ENCODE measurements at places on chromosomes 3 and 15.

DNA sequence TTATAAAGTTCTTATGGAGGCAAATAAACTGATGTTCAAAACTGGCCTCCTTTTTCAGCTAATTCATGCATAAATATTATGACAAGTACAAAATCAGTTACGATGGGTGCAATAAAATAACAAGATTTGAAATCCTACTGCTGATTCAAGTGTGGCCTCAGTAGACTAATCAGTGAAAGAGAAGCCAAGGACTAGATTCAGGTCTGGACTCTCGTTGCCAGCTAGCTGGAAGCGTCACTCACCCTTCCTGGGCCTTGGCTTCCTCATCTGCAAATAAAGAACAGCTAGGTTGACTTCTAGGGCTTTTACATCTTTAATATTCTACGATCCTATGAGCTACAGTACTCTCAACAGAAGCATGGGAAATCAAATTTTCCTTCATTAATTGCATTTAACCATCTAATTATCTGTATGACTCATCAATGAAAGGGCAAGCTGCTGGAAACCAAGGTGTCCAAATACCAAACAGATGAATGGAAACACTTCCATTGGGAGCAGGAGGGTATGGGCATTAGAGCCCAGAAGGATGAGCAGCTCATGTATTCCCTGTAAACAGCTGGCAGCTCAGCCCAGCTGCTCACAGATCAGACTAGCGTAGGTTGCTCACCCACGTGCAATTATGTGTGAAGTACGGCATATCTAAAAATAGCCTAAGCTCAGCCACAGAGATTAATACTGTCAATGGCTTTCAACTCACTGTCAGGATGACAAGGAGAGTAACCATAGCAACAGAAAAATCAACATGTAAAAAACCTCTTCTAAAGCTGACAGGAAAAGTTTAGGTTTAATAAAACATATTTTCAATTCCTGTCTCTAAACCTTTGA is 294.8 kb downstream of the PLCL2 start:
- DNase-seq = peak; percentile 84

DNA sequence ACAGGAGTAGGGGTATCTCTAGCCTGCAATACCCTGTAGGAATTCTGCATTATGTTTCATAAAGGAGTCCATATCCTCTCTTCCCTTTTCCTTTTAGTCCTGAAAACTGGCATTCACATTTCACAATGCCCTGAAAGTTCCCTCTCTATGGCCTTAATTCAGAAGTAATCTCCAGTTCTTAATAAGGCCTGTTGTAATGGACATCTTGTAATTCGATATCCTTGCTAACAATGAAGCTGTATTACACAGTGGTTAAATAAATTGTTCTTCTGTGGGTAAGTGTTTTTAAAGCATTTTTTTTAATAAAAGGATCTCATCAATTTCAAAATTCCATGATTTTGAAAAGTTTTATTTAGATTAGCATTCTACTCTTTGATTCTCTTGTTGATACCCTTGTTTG is 34.3 kb upstream of the NEO1 start:
- DNase-seq = no peak

- DNase-seq = no peak
Observed at GRCh38 chr3:124444075-124444474, 286.2 kb upstream of the UMPS start.

DNA sequence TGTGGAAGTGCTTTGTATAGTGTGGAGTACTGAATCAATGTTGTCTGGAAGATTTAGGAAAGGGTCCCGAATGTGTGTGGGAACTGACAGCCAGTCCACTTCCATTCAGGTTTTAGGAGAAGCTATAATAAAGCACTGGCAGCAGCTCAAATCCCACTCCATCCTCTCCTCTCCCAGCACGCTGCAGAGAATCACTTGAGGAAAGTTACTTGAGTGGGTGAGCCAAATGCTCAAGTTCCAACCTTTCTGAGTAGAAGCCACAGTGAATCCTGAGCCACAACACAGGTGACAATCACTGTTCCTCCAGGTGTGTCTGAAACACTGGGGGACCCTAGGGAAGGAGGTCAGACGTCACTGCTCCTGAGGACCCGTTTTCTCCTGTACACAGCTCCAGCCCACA is 106.5 kb downstream of the TIGIT start:
- no peak for DNase-seq

GRCh38 chr3:39189959-39190269 is 2.5 kb downstream of the XIRP1 start:
- DNase-seq = peak; percentile 74

DNA sequence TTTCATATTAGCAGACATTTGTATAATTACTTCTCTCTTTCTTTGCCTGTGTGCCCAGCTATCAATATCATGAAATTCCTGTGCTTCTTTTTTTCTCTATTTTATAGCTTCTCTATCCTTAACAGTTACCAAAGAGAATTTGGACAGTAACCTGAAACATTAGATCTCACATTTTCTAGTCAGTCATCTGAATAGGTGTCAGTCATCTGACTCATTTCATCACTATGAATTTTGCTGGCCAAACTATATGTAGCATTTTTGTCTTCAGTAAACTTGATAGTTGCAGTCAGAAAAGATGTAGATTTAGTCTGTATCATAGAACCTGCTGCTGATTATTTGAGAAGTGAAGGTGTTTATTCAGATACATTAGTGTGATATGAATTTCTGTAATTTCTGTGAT is 52.6 kb downstream of the HMG20A start:
- DNase-seq = no peak

DNA sequence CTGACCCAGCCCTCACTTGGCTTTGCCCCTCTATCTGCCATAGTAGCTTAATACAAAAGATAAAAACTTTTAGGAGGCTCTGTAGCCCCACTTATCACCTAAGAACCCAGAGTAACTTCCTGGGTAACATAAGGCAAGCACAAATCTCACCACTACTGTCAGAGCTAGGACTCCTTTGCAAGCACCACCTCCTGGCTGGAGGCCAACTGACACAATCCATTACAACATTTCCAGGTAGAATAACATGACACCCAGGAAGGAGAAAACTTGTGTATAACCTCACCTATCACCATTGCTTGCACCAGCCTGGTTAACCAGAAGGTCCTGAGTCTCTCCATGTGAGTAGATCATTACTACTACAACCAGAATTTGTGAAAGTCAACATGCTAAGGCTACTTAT is 230.0 kb downstream of the TUSC7 start:
- DNase-seq = no peak

DNA sequence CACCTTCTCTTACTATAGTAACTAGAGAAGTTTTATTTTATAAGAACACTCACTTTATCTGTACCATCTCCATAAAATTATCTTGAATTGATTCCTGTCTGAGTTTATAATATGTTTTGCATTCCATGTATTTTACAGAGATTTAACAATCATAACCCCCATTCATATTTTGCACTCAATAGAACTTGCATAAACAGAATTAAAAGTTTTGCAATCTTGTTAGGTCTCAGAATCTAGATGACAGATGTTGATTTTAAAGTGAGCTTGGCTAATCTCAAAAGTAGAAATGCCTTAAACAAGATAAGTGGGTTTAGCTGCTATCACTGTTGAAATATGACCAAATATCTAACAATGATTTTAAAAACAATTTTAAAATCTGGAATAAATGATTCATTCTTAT is 107.9 kb upstream of the EPHA6 start:
- no peak for DNase-seq

- DNase-seq = no peak
Observed at GRCh38 chr3:125281381-125281780, 68.8 kb upstream of the SLC12A8 start.

GRCh38 chr15:35481992-35482391 is 64.0 kb downstream of the DPH6 start:
- DNase-seq = peak; percentile 48

DNA sequence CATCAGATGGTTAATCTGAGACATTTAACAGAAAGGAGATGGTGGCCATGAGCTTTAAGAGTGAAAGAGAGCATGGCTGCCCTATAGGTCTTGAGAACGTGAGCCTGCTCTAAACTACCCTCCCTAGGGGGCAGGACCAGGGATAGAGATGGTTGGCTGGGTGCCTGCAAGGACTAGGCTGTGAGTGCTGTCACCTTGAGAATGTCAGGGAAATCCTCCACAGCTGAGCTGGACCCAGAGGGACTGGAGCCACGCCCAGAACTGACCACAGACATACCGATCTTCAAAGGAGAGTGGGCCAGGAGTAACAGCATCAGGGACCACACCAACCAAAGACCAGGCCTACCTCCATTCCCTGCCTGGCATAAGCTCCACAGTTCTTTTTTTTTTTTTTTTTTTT is 53.6 kb upstream of the UBE2E1 start:
- DNase-seq = no peak

DNA sequence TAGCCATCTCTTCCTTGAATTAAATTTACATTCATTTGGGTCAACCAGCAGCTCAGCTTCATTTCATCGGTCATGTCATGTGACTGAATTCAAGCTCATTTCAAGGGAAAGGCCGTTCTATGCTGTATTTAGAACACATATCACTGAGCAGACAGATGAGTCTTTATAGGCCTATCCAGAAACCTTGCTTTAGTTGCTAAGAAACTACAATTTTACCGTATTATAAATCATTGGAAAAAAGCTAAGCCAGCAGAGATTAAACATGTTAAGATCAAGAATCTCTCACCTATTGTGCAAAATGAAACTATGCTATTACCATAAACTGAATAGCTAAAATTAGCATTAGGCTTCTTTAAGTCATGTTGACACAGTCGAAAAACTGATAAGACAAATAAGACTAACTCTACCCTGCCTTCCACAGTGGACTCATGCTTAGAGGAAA is 2.2 kb downstream of the NPTN start:
- peak; percentile 30 for DNase-seq

- DNase-seq = no peak
Observed at GRCh38 chr15:82056958-82057823, 11.4 kb upstream of the MEX3B start.

- DNase-seq = peak; percentile 94
Observed at GRCh38 chr3:141308588-141309218, 59.6 kb upstream of the ZBTB38 start.

- DNase-seq = no peak
Observed at GRCh38 chr3:132435224-132435910, 18.1 kb downstream of the DNAJC13 start.

DNA sequence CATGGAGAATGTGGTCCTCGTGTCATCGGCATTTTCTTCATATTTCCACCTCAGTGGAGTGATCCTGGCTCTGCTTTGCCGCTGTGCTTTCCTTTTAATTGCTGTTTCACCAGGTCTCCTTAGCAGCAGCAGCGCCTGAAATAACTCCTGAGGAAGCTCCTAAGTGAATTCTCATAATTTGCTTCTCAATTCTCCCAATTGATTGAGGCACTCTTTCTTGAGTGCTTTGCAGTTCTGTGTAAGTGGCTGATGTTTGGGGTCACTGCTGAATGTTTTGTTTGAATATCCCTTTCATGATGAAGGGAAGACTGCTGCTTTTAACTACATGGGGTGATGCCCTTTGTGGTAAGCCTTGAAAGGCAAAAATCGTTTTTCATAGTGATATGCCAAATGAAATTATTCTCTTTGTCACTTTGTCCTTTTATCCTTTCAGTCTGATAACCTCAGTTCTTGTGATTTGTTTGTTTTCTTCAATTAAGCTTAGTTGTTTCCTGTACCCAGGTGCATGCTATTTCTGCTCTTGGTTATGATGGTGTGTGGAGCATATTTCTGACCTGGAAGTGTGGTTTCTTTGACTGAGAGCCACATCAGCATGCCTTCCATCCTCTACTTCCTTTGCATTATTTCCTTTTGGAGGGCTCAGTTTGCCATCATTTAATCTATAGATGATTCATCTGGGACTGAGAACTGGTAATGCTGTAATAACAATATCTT is 36.7 kb downstream of the HMG20A start:
- no peak for DNase-seq

DNA sequence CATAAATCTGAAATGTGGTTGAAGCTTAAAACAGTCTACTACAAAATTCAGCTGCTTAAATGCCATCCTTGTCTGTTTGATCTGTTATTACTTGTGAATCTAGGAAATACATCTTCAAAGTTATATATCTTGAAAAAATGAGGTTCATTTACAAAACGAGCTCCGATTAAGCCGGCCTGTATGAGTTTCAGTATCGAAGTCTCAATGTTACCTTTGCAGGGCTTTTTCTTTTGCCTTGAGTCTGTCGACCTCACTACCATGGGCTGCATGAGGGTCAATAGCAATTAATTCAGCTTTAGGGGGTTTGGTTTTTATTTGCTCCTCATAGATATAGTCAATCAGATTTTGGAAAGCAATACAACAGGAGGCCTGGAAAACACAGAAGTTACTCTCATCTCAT is 23.2 kb downstream of the ERICH6 start:
- no peak for DNase-seq

- DNase-seq = no peak
Observed at GRCh38 chr3:33246786-33247185, 28.2 kb upstream of the SUSD5 start.

DNA sequence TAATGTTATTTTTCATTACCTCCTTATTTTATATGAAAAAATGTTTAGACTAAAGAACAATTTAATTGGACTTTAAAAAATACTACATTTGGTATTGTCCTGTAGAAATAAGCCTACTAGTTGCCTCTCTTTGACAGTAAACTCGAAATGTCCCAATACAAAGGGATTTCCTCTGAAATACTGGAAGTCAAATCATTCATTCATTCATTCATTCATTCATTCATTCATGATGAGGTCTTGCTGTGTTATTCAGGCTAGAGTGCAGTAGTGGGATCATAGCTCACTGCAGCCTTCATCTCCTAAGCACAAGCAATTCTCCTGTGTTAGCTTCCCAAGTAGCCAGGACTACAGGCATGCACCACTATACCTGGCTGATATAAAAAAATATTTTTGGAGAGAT is 50.6 kb upstream of the PYGO1 start:
- no peak for DNase-seq

GRCh38 chr3:135756106-135756668 is 209.3 kb upstream of the PPP2R3A start:
- no peak for DNase-seq

- DNase-seq = no peak
Observed at GRCh38 chr3:99783011-99783573, 34.6 kb upstream of the CMSS1 start.

DNA sequence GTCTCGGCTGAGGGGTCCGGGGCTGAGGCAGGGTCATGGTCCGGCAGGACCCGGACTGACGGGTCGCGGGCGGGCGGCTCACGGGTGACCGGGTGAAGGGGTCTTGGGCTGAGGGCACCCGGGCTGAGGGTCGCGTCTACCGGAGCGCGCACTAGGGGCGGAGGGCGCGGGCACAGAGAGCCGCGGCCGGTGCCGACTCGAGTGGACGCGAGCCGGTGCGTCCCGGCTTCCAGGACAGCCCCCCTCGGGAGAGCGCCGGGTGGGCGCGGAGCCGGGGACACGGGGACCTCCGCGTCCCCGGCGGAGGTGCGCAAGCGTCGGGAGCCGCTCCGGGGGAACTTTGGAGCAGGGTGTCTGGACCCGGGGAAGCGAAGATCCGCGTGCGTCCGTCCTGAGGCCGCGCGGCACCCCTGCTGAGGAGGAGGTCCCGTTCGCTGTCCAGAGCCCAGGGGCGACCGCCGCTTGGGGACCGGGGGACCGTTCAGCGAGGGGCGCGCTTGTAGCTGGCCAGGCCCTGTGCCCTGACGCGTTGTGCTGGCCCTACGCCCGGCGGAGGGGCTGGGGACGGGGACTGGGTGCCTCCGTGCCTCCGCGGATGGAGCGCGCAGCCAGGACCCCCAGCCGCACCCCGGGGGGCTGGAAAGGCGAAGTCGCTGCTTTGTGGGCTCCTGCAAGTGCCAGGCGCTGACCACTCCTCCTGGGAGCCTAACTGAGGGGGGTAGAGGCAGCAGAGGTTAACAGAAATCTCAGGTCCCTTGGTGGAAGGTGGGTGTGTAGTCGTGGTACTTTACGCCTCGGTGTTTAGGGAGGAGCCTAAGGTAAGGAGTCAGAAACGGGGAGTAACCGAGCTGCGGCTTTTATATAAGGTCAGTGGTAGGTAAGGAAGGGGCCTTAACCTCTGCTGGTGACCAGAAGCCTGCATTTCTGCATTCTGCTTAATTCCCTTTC is at the start of gene PPARG:
PPARG (plus strand) TSS at position 889 of the 948 bp plus-strand sequence. CDS start 90,642 bp downstream, outside the sequence.
- peak; percentile 39 for DNase-seq

Data from DMS53 (cell line).